ENCODE measurements at places on chromosomes 5 and 9.

DNA sequence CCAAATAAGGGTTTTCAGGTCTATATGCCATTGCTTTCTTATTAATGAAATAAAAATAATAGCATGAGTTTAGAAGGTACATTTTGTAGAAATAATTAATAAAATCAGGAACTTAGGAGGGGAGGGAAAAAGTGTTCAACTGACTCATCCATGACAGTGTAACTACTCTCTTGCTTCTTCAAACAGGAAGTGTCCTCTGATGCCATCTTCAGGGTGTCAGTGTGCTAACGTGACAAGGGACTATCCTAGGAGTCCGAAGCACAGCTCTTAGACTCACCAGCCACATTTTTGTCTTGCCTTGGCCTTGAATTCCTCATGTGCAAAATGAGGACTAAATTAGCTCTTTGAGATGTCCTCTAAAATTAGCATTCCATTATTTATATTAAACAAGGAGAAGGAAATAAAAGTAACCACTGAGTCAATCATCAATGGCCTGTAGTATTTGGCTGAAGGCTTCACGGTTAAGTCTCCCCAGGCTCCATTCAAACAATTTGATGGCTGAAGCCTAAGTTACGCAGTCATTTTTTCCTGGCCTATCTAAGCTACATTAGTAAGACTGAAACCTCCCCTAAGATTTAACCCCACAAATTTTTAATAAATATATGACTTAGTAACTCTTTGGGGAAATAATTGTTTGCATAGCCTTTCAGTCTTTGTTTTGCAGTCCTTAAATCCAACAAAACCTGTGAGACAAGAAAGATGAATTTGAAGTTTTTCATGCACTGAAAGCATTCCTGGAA, 151.1 kb downstream of the ARL15 start:
- DNase-seq, result peak; percentile 18

DNA sequence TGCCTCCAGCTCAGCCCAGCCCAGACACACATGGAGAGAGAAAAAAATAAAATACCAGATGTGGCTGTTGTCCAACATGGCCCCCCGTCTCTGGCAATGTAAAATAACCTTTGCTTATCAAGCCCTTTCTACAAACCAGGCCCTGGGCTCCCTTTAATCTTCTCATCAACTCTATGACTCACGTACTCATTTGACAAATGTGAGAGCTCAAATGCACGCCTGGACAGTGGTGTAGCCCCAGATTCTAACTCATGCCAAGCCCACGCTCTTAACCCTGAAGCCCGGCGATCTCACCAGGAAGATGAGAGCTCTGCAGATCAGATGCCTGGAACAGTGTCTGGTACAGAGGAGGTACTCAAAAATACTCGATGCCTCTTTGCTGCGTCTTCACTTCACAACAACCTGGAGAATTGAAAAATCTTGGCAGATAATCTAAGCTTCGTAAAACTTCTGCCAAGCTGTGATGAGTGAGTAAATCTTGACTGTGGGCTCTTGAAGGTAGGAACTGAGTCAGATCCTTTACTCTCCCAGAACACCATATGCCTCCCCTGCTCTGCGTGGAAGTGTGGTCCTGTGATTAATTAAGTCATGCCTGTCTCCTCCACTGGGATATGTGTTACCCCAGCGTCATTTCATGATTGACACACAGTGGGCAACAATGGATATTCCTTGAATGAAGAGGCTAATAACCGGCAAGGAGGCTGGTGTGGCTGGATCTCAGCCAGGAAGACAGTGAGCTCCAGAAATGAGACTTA, 102.0 kb upstream of the FSTL4 start:
- no peak for DNase-seq

- DNase-seq, result peak; percentile 16
These were observed 8.0 kb downstream of the PTCD2 start for GRCh38 chr5:72328172-72328571.

DNA sequence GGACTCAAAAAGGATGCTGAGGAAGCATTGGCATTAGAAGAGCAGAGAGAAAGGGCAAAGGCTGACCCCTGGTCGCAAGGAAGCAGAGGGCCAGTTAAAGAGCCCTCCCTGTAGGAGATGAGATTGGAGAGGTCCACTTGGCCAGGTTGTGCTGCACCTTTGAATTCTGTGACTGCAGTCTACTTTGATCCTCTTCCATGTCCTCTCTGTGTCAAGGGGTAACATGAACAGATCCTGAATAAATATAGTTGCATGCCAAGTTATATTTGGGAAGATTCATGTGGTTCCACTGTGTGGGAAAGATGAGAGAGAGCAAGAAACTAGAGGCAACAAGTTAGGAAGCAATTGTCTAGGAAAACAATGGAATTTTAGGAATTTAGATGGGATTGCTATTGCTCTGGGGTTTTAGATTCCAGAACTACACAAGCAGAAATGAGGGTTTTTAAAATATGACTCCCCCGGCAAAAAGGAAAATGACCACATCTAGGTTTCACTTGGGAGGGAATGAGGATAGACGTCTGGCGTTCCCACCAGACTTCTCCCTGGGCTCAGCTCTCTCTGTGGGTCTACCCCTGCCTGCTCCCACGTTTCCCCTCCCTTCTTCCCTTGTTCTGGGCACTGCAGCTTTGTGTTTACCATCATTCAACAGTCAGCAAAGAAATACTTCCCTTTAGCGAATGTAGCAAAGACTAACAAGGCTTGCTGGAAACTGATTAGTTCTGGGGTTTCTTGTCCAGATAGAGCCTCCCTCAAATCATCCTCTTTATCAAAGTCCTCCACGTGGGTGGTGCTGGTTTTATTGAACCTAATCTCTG, 63.6 kb downstream of the SNX18 start:
- DNase-seq, result no peak

DNA sequence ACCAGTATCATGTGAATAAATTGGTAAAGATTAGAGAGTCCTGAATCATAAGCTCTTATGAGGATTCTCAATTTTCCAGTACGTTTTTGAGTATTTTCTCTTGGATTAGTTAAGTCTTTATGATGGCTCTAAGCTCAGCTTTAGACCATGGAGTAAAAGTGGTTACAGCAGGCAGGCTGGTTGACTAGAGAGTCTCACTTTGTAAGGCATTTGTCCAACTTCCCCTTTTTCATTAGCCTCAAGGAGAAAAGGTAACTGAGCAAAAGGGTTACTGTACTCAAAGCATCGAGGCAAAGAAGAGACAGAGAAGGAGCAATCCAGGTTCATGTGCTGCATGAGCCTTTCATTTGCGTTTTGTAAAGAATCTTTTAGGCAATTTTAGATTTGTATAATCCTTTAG, 8.5 kb downstream of the NOP16 start:
- DNase-seq, result no peak

- DNase-seq, result no peak
These were observed 89.7 kb upstream of the SLC44A1 start for GRCh38 chr9:105154723-105155191.

DNA sequence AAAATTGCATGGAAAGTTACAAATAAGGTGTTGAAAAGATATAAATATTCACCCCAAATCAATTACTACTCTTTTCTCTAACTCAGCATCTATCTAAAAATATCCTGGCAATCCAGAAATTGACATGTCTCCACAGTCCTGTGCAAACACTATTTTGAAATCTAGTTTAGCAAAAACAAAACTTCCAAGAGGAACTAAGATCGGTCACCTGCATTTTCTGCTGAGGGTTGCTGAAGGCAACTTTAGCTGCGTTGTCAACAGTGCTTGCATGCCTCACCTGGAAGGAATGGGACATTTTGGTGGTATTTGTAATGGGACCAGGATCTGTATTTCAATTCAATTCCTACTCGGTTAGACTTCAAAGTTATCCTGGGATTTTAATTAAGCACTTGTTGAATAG, 398.3 kb downstream of the NTRK2 start:
- DNase-seq, result no peak

- no peak for DNase-seq
These were observed 12.9 kb downstream of the GDF9 start for GRCh38 chr5:132853323-132853722.

- DNase-seq, result no peak
These were observed 77.2 kb upstream of the BOD1 start for GRCh38 chr5:173693670-173694069.

GRCh38 chr9:79292731-79293280, 279.0 kb upstream of the TLE4 start:
- no peak for DNase-seq

DNA sequence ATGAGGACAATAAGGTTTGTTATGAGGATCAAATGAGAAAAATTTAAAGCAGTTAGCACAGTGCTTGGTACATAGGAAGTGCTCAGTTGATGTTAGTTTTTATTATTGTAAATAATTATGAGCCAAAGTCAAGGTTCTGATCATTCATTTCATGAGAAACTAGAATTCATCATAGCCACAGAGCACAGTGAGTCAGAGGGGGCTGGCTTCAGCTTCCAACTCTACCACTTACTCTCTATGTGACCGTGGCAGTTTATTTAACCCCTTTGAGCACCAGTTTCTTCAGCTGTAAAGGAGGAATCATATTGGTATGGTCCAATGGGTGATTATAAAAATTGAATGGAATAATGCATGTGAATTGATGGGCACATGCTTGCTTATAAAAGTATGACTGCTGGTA, 39.4 kb downstream of the KLHL3 start:
- DNase-seq, result no peak

GRCh38 chr9:101130054-101130453, 101.5 kb downstream of the PLPPR1 start:
- no peak for DNase-seq
